ENCODE measurements at places on chromosomes 4 and X. TPM values are rescaled to one million over a fixed set of nuclear protein-coding genes. Genes with fewer than 3 reads are reported as not detected.
A peak's percentile ranks its signal among the peaks of the same experiment; 100 is the strongest.

The POLA1 gene
- 35.7 TPM for total RNA-seq

The RTL3 gene
- 0.14 TPM for total RNA-seq

The TREX2 gene
- 2.0 TPM for total RNA-seq

The ENAM gene
- not detected for total RNA-seq

The TBX22 gene
- not detected for total RNA-seq

The BRS3 gene
- not detected for total RNA-seq

The ASB5 gene
- not detected for total RNA-seq

The CT47B1 gene
- not detected for total RNA-seq

GRCh38 chr4:78949735-78950134, 10.5 kb upstream of the PAQR3 start:
- DNase-seq = no peak

- no peak for DNase-seq
Measured at GRCh38 chr4:165814256-165815020, 58.6 kb upstream of the TLL1 start.

DNA sequence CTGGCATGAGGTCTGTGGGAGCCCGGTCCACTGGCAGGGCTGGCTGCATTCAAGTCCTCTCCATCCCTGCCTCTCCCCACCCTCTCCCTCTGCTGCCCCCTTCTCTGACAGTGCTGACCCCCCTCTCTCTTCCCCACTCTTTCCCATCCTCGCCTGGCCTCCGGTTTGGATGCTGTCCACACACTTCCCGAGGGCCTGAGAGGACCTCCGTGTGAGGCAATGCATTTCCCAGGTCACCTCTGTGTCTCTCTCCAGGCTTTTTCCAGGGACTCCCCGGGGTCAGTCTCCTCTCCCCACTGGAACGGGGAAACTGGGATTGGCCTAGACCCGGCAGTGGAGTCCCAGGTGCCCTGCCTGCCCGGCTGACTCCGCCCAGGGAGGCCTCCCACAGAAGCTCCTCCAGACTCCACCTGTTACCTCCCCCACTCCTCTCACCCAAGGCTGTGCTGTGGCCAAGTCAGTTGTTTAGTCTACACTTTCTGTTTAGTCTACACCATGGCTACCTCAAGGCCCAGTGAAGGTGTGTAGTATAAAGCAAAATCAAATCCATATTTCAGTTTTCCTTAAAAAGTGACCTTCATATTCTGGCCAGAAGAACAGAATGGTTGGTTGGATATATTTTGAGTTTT, 146.8 kb downstream of the PTTG2 start:
- no peak for DNase-seq

DNA sequence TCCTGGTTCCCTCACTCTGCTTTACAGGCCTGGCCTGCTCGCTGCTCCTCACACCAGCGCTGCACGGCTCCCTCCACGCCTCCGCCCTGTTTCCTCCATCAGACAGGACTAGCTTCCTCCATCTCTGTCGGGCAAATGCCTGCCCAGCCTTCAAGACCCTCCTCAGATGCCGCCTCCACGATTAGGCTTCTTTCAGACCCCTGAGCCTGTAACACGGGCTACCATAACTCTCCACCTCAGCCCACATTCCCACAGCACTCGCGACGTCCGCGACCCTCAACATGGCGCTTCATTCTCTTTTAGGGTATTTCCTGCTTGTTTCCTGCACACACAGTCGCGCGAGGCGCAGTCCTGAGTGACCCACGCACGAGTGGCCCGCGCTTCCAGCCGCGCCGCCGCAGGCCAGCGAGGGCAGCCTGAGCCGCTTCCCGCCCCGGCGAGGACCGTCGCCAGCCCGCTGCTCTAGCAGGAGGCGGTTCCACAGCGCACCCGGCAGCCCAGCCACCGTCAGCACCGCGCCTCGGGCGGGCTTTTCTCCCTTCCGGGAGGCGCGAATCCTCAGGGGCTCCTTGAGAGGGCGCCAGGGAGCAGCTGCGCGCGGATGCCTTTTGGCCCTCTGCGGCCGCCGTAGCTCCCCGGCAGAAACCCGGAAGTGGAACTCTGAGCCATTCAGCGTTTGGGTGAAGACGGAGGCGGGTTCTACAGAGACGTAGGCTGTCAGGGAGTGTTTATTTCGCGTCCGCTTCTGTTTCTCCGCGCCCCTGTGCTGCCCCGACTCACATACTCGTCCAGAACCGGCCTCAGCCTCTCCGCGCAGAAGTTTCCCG, at the start of gene FRG1:
TSS of gene FRG1 (plus strand) at position 695 of the 827 bp plus-strand sequence. CDS start 138 bp downstream, outside the sequence.
- peak; percentile 96 for DNase-seq

DNA sequence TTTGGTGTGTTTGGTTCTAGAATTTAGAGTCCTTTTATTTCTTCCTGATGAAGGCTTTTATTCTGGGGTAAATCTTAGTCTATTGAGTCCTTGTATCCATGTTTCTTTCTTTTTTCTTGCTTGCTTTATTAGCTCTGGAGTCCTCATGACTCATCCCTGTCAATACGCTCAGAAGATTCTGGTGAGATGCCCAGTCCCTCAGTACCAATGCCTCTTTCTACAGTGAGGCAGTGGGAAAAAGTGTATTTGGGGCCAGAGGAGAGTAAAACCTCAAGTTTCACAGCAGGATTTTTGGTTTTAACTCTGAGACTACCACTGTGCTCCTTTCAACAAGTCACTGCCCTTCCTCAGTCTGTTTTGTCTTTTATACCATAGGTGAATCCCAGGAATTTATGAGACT, 368.0 kb downstream of the GBA3 start:
- no peak for DNase-seq

DNA sequence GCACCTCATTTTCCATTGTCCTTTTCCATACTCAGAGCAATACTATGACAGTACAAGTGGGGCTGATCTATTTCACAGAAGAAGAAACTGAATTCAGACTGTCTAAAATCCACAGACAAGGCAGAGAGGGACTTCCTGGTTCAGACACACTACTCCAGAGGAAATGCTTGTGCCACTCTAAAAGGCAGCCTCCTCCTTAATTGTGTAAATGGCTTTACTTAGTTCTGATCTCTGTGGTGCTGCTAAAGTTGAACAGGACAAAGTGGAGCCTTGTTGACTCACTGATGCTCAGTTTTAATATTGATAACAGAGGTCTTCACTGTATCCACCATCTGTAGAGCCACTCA, 122.4 kb downstream of the KIT start:
- DNase-seq = no peak

DNA sequence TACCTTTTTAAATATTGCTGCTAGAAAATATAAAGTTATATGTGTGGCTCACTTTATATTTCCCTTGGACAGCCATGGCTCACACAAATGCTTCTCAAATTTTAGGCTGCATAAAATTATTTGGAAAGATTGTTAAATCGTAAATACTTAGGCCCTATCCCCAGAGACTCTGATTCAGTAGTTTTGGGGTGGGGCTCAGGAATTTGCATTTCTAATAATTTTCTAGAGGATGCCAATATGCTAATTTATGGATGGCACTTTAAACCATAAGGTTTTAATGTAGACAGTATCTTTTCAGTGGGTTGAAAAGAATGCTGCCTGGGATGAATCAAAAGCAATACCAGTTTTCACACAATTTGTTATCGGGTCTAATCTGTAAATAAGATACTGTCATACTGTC, 49.7 kb downstream of the RAP1GDS1 start:
- DNase-seq = no peak

DNA sequence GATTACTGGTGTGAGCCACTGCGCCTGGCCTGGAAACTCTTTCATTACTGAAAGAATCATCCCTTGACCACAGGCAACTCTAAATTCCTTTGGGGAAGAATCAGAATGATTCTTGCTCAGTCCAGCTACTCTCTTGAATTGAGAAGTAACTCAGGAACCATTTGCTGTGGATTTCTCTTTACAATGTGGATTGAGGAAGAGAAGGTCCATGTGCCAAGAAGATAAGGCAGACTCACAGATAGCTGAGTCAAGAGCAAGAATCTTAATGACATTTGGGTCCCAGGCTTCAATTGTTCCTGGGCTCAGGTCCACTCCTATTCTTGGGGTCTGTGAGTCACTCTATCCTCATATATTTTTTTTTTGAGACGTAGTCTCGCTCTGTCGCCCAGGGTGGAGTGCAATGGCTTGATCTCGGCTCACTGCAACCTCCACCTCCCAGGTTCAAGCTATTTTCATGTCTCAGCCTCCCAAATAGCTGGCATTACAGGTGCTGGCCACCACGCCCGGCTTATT, 6.2 kb upstream of the MGARP start:
- no peak for DNase-seq

- DNase-seq = no peak
Measured at GRCh38 chr4:39134683-39135306, 47.5 kb upstream of the WDR19 start.

GRCh38 chr4:143076723-143077122, 108.0 kb upstream of the USP38 start:
- no peak for DNase-seq

GRCh38 chr4:29128810-29129209, 1591.4 kb upstream of the PCDH7 start:
- DNase-seq = no peak

- DNase-seq = no peak
Measured at GRCh38 chrX:154449618-154450017, 5.7 kb downstream of the FAM50A start.

DNA sequence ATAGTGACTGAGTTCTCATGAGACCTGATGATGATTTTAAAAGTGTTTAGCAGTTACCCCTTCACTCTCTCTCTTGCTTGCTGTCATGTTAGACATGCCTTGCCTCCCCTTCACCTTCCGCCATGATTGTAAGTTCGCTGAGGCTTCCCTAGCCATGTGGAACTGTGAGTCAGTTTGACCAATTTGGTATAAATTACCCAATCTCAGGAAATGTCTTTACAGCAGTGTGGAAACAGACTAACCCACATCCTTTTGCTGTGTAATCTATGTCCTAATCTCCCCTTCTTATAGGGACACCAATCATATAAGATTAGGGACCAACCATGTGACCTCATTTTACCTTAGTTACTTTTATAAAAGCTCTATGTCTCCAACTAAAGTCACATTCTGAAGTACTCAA, 677.8 kb downstream of the ADGRL3 start:
- no peak for DNase-seq

DNA sequence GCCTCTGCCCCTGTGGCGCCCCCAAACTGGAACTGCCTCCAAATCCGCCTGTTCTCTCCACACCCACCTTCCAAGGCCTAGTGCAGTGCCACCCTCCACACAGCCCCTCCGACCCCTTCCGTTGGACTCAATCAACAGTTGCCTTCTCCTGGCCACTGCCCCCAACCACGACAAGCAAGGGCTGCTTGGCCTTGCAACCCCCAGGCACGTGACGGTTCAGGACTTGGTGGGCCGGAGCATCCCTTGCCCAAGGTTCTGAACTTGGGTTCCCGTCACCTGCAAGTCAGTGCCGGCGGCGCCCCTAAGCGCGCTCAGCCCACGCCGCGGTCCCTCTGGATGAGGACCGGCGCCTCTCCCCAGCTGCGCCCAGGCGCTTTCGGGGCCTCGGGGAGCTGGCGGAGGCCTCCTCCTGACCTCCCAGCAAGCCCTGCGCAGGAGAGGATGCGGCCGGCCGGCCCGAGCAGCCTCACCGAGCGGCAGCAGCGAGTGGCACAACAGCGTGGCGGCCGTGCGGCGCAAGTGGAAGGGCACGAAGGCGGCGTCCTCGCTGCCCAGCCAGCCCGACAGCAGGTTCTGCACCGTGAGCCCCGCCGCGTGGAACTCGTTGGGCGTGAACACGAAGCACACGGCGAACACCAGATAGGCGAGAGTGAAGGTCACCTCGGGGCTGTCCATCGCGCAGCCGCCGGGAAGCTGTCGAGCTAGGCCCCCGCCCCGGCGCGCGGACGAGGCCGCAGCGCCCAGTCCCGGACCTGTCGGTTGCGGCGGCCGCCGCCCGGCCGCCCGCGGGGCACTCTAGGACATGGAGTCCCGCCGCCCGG, 750 bp downstream of the TMEM129 start:
- DNase-seq = peak; percentile 77

DNA sequence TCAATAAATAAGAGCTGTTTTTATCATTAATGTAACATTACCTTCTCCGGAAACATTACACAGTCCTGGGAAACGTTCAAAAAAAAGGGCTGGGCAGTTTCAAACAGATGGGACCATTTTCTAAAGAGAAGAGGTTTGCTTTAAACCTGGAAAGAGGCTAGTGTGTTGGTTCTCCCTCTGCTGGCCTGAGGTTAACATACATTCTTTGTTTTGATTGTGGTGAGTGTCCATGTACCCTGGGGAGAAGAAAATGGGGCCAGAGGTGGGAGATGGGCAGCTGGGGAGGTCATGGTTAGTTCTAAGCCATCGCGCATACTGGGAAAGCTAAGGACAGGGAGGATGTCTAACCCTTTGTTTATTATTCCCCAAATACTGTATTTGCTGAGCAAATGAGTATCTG, 194.7 kb downstream of the CPEB2 start:
- no peak for DNase-seq

GRCh38 chr4:38752372-38752940, 30.3 kb downstream of the TLR10 start:
- DNase-seq = no peak

DNA sequence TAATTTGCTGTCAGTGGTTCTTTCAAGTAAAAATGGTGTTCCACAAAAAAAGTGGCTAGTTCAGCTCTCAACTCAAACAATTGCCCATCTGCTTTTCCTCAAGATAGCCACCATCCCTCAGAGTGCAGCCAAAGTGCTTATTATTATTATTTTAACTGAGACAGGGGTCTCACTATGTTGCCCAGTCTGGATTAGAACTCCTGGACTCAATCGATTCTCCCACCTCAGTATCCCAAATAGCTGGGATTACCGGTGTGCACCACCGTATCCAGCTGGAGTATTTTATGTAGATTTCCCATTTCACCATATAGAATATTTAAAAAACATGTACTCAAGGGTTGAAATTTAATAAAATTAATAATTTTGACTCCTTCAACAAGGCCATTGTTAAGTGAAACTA, 62.1 kb upstream of the USP9X start:
- DNase-seq = no peak

- no peak for DNase-seq
Measured at GRCh38 chrX:10015723-10016518, 48.8 kb downstream of the CLDN34 start.

DNA sequence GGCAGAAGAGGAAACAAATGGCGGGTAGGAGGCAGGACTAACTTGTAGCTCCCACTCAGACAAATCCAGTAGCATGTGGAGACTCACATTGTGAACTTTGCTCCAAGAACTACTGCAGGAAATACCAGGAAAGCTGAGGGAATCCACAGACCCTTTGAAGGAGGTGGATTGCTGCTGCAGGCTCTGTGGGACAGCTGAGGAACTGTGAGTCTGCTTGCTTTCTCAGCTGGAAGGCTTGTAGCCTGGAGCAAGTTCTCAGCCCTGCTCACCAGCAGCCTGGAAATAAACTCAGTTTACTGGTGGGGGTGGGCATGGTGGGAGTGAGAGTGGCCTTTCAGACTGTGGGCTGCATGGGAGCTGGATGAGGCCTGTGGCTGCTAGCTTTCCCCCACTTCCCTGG, 16.0 kb downstream of the RTL3 start:
- DNase-seq = no peak

- no peak for DNase-seq
Measured at GRCh38 chr4:8383016-8383415, 57.5 kb downstream of the ACOX3 start.

All from activated CD8-positive, alpha-beta memory T cell treated with anti-CD3 and anti-CD28 coated beads, Interleukin-2, amount 10 ng/mL, durations not matched to agents 7 days and 5 days (primary cell).